Skeletal muscle cell (primary cell): ENCODE measurements at places on chromosomes 16 and 17.

DNA sequence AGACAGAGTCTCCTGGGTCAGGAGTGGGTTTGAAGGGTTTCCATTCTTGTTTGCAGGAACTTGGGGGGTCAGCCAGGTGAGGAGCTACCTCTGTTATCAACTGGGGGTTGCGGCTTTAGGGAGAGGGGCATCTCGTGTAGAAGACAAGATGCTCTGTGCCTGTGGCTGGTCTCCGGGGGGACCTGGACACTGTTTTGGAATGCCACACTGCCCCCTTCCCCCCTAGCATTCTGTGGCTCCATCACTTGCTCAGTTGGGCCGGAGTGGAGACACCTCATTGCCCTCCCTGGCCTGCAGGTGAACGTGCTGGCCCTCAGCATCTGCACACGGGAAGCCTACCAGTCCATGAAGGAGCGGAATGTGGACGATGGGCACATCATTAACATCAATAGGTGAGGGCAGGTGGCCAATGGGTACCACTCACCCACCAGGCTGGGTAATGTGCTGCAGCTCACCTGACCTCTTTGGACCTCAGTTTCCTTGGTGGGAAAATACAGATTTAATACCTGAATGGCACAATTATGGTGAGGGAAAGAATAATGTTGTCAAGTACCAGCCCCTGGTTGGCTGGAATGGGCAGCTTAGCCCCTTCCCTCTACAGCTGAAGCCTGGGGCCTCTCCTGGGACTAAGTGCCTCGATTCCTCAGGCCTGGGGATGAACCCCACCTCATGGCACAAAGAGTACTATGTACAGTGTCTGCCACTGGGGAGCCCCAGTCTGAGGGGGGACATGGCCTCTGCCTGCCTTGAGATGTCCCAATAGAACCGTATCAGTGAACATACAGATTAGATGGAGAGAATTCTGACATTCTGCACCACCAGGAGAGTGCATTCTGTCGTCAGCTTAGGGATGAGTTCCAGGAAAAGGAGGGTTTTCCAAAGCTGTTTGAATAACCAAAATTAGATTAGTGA, 3.3 kb upstream of the MRM1 start:
- DNase-seq, result no peak

GRCh38 chr17:4019275-4019674, 55.0 kb upstream of the ATP2A3 start:
- DNase-seq, result no peak

- no peak for DNase-seq
Measured at GRCh38 chr17:40916366-40916765, 21.1 kb downstream of the KRT23 start.

DNA sequence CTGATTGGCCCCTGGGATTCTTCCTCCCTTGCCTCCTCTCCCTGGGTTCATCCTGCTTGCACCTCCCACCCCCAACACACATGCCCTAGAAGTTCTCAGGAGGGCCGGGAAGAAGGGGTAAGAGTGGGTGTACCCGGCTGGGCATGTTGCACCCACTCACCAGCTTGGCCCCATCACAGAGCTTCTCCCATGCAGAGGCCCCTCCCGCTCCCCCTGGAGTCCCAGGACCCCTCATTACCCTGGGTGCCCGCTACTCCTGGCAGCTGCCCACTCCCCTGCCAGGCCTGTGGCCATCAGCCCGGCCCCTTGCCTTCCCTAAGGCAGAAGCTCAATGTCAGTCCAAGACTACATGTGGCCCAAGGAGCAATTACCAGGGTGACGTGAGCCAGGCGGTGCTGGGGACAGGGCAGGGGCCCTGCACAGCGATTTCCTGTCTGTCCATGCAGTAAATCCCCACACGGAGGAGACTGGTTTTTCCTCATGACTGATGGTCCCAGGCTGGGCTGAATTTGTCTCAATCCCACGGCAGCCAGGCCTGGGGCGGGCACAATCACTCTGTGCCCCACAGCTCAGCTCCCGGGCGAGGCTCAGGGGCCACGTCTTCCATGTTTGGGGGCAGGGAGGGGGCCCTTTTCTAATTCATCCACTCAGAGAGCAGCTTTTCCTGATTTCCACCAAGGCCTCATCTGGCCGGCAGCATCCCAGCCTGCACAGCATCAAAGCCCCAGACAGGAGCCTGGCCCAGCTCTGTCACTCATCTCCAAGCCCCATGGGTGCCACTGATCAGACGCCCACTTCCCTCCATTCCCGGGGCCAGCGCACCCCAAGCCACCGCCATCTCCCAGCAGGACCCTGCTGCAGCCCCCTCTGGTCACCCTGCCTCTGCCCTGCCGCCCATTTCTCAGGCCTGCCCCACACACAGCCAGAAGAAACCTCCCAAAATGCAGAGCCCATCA, 234.7 kb downstream of the KATNIP start:
- no peak for DNase-seq

DNA sequence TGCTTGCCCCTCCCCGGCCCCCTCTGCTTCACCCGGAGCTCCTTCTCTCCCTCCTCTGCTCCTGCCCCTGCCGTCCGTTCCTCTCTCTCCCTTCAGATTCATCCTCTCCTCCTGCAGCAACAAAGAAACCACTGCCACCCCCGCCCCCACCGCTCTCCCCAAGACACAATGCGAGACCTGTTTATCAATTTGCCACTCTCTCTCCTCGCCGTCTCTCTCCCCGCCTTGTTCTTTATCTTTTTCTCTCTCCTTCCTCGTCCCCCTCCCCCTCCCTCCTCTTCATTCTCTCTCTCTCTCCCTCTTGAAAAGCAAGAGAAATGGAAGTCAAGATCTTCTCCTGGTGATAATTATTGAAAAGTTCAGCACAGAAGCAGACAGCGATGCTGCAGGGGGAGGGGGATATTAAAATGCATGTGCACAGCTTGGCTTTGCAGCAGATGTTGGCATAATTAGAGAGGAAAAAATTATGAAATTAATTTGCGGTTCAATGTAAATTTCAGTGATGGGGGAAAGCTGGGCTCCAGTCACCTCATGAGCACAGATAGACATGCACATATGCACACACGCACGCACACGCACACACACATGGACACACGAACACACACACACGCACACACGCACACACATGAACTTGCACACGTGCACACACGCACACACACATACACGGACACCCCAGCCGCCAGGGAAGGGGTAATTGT, 58.1 kb upstream of the CBFA2T3 start:
- no peak for DNase-seq

GRCh38 chr17:18356624-18357023, 6.7 kb downstream of the SHMT1 start:
- peak; percentile 57 for DNase-seq

DNA sequence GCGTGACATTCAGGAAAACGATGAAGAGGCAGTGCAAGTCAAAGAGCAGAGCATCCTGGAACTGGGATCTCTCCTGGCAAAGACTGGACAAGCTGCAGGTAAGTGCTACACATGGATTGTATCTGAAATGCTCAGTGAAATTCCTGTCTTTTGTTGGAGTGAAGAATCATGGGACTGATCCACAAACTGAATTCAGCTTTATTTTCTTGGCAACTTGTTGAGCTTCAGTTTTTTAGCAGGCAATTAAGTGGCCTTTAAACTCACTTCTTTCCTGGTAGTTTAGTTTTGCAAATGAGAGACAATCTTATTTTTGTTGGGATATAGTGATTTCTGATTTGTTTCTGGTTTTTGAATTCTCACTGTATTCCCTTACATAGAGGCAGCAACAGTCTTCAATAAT, 2.6 kb downstream of the PSMD11 start:
- no peak for DNase-seq

- DNase-seq, result no peak
Measured at GRCh38 chr17:31789707-31790505, 69.1 kb downstream of the COPRS start.

- DNase-seq, result no peak
Measured at GRCh38 chr16:48537275-48537674, 72.7 kb downstream of the N4BP1 start.

- DNase-seq, result no peak
Measured at GRCh38 chr16:17069681-17070080, 401.1 kb downstream of the XYLT1 start.

DNA sequence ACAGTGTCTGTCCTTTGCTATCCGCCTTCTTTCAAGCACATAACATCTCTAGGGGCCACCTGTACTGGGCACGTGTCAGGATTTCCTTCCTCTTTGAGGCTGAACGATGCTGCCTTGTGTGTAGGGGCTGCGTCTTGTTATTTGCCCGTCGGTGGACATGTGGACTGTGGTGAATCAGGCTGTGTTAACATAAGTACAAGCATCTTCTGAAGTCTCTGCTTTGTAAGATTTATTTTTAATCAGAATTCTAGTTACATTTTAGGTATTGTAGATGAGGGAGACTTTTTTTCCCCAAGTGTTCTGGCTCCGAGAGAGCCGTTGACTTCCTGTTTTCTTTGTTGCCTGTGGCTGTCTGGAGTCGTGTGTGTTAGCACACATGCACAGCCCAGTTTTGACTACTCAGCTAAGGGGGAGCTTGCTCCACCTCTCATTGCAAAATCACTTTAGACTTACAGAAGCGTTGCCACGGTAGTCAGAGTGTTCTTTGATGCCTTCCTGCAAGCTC, 26.1 kb downstream of the SPG7 start:
- peak; percentile 39 for DNase-seq

GRCh38 chr17:73028299-73028755, 64.2 kb downstream of the SLC39A11 start:
- no peak for DNase-seq

- no peak for DNase-seq
Measured at GRCh38 chr16:30665155-30665829, 7.1 kb downstream of the FBRS start.

DNA sequence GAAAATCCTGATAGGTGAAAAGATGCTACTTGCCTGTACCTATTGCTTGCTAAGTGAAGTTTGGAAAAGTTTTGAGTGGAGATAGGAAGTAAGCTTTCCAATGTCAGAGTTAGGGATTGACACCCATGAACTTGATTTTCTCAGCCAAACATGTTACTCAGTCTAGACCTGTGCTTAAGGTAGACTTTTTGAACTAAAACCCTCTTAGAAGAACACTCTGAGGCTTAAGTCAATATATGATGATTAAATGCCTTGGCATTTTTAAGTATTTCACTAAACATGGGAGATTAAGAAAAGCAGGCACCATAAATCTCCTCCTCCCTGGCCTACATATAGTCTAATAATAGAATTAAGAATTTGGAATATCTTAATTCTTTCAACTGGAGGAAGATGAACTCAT, 785.6 kb upstream of the SOX9 start:
- no peak for DNase-seq

GRCh38 chr17:18949566-18949965, 2.4 kb upstream of the SLC5A10 start:
- no peak for DNase-seq

GRCh38 chr17:61409301-61410112, 9.9 kb downstream of the TBX2 start:
- DNase-seq, result no peak

DNA sequence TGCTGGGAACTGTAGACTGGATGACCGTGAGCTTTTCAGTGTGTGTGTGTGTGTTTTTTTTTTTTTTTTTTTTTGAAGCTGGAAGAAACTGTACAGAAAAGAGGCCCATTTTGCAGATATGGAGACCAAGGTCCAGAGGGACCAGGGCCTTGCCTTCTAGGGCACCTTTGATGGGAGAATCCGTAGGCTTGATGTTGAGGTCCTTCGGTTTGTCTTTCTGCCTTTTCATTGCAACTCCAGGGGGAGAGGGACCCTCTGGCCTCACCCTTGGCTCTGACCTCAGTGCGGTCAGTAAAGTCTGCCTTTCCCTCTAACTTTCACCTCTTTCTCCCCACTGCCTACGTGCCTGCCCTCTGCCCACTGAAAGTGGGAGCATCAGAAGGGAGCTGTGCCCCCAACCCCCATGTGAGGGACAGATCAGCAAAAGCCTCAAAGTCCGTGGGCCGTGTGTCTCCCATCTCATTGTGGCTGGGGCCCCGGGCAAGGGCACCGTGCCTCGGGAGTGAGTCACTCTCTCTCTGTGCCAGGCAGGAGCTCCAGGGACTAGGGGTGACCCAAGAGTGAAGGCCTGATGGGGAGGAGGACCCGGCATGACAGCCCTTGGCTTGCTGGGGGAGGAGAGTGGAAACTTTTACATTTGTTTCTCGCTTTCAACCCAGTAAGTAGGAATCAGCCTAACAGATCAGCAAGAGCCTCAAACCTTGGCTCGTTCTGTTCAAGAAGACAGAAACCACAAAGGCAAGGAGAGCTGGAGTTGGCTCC, 123.6 kb downstream of the CMIP start:
- no peak for DNase-seq

GRCh38 chr17:32558326-32558955, 71.6 kb downstream of the CDK5R1 start:
- no peak for DNase-seq

DNA sequence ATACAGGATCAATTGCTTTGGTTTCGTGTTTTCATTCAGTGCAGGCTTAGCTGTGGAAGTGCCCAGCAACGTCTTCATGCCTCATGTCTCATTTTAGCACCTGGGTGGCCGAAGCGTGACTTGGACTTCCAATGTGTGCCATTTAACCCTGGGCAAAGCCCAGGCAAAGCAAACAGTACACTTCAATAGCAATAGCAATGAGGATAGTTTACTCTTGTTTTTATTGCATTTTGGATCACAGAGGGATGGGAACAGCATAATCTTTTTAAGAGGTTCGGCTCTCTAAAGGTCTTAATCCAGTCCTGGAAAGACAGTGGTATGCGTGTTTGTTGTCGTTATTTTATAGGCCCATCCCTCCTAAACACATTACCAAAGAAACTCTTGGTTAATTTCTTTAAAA, 86.2 kb downstream of the HS3ST3B1 start:
- DNase-seq, result no peak

DNA sequence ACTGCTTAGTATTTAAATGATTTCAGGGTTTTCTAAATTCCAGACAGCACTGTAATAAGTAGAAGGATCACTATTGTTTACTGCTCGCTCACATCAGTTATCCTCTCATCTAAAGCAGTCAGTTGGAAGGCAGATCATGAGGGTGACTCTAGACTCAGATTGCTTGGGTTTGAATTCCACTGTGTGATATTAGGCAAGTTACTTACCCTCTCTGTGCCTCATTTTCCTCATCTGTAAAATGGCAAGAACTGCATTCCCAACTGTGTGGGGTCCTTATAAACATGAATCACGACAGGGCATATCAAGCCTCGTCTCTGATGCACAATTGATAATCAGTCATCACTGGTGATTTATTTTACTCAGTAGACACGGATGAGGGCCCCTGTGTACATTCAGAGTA, 15.1 kb downstream of the CLUAP1 start:
- DNase-seq, result no peak

- no peak for DNase-seq
Measured at GRCh38 chr17:48173191-48173984, 65.8 kb downstream of the SNX11 start.

DNA sequence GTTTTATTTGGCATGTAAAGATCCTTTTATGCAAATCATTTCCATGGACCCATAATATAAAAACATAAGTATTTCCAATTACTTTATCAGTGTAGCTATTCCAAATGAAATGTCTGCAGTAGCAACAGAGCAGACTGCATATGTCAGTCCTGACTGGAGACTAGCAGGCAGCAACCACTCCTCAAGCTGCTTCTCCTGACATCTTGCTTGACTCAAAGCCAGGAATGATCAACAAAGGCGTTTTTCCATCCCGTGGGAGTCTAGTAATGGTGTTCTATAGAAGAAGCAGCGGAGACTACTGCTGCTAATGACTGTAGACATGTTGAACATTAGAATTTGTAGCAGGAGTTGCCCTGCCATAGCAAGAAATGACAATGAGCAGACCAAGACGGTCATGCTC, 73.2 kb upstream of the AKTIP start:
- no peak for DNase-seq

GRCh38 chr17:75737133-75737962, 16.1 kb downstream of the ITGB4 start:
- no peak for DNase-seq
